Upper lobe of right lung (tissue), 1 donor: ENCODE measurements at places on chromosomes 1 and 21.

GRCh38 chr1:44821240-44821715 lies 13.0 kb downstream of the BTBD19 start:
- H3K4me1 ChIP-seq, result peaks cover 10% of the 10 kb centered on the region
- peak overlapping the region; percentile 100 for H3K27ac ChIP-seq
- DNase-seq, result no peak
- no peak overlapping the region for H3K4me3 ChIP-seq
- no peaks in the 10 kb centered on the region for H3K36me3 ChIP-seq
- no peaks in the 10 kb centered on the region for H3K27me3 ChIP-seq

DNA sequence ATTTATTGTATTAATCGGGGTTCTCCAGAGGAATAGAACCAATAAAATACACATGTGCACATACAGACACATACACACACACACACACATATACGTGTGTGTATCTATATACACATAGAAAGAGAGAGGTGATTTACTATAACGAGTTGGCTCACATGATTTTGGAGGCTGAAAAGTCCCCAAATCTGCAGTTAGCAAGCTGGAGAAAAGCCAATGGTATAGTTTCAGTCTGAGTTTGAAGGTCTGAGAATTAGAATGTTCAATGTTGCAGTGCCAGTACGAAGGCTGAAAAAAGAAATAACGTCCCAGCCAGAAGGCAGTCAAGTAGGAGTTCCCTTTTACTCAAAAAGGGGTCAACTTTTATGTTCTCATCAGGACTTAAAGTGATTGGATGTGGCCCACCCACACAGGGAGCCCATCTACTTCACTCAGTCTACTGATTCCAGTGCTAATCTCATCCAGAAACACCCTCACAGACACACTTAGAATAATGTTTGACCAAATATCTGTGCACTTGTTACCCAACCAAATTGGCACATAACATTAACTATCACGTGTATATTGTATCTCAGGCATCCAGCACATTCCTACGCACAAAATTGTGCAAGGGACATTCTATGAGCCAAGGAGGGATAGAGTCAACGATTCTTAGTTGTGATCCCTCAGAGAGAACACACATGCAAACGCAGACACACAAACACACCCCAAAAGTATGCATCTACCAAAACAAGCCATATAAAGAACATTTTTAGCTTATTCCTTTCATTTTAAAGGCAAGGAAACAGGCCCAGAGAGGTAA lies 195.5 kb upstream of the DUSP10 start:
- no peaks in the 10 kb centered on the region for H3K36me3 ChIP-seq
- DNase-seq, result no peak
- H3K27me3 ChIP-seq, result no peaks in the 10 kb centered on the region
- no peaks in the 10 kb centered on the region for H3K4me1 ChIP-seq

DNA sequence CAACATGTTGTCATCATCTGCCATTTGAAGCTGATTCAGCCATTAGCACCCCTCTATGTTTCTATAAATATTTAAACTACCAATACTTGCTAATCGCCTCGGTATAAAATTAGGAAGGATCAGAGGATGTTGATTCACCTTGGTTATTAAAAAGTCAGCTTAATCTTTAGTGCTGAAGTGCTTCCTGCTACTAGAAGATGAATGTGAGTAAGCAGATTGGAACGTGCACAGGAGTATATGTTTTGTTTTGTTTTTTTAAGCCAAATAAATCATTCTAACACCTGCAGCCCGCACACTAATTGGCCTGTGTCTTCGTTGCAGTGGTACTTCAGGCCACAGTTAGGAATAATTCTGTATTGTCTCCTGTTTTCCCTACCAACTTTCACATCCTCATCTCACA lies 485.7 kb downstream of the AJAP1 start:
- no peak overlapping the region for H3K4me3 ChIP-seq
- no peak for DNase-seq
- H3K36me3 ChIP-seq, result no peaks in the 10 kb centered on the region
- H3K27me3 ChIP-seq, result no peaks in the 10 kb centered on the region
- no peaks in the 10 kb centered on the region for H3K4me1 ChIP-seq

- no peaks in the 10 kb centered on the region for H3K27me3 ChIP-seq
- H3K4me3 ChIP-seq, result no peak overlapping the region
- H3K27ac ChIP-seq, result no peak overlapping the region
- DNase-seq, result no peak
These were observed 188.9 kb downstream of the NRIP1 start for GRCh38 chr21:14875704-14876523.

DNA sequence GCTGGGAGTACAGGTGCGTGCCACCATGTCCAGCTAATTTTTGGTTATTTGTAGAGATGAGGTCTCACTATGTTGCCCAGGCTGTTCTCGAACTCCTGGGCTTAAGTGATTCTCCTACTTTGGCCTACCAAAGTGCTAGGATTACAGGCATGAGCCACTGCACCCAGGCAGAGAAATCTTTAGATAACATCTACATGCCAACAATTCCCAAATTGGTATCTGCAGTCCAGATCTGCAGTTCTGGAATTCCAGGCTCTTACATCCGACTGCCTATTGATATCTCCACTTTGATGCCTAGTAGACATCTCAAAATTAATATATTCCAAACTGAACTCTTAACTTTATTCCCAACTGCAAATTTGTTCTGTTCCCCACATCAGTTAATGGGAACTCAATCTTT lies 23.3 kb downstream of the INAVA start:
- DNase-seq, result no peak
- H3K36me3 ChIP-seq, result no peaks in the 10 kb centered on the region
- no peak overlapping the region for H3K27ac ChIP-seq

DNA sequence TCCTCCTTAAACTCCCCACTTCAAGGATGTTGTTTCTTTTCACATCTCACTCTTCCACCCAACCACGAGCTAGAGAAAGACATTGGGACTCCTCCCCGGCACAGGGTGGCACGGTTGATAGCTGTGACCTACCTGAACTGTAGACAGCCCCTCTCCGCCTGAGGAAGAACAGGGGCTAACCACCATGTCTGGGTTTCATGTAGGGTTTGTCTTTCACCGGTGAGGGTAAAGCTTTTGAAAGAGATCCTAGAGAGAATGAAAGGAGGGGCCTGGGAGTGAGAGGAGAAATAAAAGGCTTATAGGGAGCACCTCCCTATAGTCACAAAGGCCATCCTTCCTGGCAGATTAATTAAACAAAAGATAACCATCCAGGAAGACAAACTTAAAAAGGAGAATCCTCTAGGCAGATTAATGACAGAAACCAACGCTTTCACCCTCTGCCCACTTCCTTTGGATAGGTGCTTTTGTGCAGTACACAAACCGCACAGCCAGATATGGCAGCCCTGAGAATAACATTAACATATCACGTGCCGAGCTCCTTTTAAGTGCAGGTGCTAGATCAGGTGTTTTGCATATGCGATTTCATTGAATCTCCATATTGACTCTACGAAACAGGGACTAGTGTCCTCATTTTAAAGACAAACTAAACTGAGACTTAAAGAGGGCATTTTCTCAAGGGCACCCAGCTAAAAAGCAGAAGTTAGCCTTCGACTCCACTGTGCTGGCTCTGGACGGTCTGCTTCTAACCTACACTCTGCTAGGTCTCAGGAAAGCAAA lies 178.1 kb upstream of the RUNX1 start:
- H3K4me1 ChIP-seq, result peaks cover 8% of the 10 kb centered on the region
- no peak for DNase-seq
- H3K36me3 ChIP-seq, result no peaks in the 10 kb centered on the region
- H3K27ac ChIP-seq, result no peak overlapping the region
- no peak overlapping the region for H3K4me3 ChIP-seq

GRCh38 chr21:36654324-36654723 lies 44.6 kb upstream of the SIM2 start:
- H3K4me1 ChIP-seq, result no peaks in the 10 kb centered on the region
- H3K27ac ChIP-seq, result no peak overlapping the region

DNA sequence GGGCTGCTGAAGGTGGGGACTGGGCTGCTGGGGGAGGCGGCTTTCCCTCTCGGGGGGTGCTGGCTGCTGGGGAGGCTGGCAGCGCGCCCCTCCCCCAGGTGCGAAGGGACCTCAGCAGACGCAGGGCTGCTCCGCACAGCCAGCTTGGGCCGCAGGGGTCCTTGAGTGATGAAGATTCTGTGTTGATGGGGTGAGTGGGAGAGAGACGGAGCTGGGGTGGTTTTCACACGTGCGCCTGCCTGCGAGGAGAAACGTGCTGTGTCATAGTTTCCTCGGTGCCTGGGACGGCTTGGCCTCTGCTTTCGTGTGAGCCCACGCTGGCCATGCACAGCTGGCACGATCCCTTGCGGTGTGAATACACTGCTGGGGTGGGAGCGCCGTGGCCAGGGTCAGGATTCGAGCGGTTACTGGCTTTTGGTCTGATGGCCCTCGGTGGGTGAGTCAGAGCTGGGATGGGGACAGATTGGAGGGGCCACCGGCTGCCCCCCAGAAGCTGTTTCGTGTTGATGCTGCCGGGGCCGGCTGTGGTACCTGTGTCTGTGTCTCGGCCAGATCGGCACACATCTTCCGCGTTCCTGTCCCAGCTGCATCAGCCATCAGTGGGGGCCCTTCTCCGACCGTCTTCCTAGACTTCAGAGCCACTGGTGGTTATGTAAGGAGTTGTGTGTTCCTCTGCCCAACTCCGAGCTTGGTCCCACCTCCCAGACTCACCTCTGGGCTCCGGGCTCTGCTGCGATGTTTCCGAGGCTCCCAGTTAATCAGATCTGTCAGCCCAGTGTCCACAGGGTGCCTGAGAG lies 24.9 kb downstream of the PRKCZ start:
- H3K27ac ChIP-seq, result no peak overlapping the region
- H3K27me3 ChIP-seq, result no peaks in the 10 kb centered on the region
- no peak for DNase-seq
- no peaks in the 10 kb centered on the region for H3K4me1 ChIP-seq
- no peak overlapping the region for H3K4me3 ChIP-seq

DNA sequence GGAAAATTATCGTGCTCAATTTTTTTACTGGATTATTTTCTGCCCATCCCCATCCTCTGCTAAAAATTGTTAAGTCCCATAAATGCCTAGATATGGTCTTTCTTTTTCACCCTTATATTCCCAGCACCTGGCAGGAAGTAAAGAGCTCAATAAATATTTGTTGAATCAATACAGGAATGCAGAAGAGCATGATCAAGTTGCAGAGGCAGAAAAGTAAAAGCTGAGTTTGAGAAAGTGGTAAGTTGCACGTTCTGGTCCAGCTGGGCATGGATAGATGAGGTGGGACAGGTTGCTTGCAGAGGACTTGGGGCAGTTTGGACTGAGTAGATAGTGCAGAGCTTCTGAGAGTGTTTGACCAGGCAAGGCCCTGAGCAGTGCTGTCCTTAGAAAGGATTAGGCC lies 40.1 kb downstream of the ZNF281 start:
- DNase-seq, result no peak
- H3K27ac ChIP-seq, result no peak overlapping the region
- peaks cover 5% of the 10 kb centered on the region for H3K4me1 ChIP-seq
- H3K4me3 ChIP-seq, result no peak overlapping the region
- no peaks in the 10 kb centered on the region for H3K36me3 ChIP-seq
- no peaks in the 10 kb centered on the region for H3K27me3 ChIP-seq

GRCh38 chr1:179798864-179799516 lies 55.9 kb downstream of the FAM163A start:
- no peak for DNase-seq
- no peak overlapping the region for H3K27ac ChIP-seq

GRCh38 chr1:94989911-94990473 lies 63.1 kb upstream of the CNN3 start:
- no peaks in the 10 kb centered on the region for H3K27me3 ChIP-seq
- DNase-seq, result no peak
- no peak overlapping the region for H3K4me3 ChIP-seq
- peaks cover 5% of the 10 kb centered on the region for H3K4me1 ChIP-seq
- H3K27ac ChIP-seq, result no peak overlapping the region
- H3K36me3 ChIP-seq, result no peaks in the 10 kb centered on the region

GRCh38 chr1:152170287-152170905 lies 11.4 kb upstream of the RPTN start:
- no peak overlapping the region for H3K4me3 ChIP-seq
- no peaks in the 10 kb centered on the region for H3K36me3 ChIP-seq
- peaks cover 11% of the 10 kb centered on the region for H3K4me1 ChIP-seq
- DNase-seq, result no peak
- H3K27ac ChIP-seq, result no peak overlapping the region
- no peaks in the 10 kb centered on the region for H3K27me3 ChIP-seq

GRCh38 chr1:100147875-100148274 lies 14.9 kb downstream of the TRMT13 start:
- no peak overlapping the region for H3K27ac ChIP-seq
- no peak for DNase-seq
- no peaks in the 10 kb centered on the region for H3K4me1 ChIP-seq
- H3K4me3 ChIP-seq, result no peak overlapping the region

DNA sequence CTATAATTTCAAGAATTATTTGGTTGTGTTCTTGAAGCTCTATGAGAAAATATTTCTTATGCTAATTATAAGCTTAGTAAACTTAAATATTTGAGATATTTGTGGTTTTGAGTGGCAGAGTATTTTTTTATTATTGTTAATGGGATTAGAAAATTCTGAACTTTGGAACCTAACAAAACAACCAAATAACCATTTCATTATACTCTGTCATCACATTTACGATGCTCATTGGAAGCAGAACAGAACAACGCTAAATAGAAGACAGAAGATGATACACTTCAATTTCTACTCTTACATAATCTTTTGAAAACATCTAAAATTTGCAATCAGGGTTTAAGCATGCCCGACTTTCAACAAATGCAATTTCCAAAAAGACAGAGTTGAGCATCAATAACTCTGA lies 270.2 kb downstream of the PTPRC start:
- H3K4me1 ChIP-seq, result peaks cover 8% of the 10 kb centered on the region
- no peaks in the 10 kb centered on the region for H3K27me3 ChIP-seq
- no peaks in the 10 kb centered on the region for H3K36me3 ChIP-seq
- H3K27ac ChIP-seq, result no peak overlapping the region
- H3K4me3 ChIP-seq, result no peak overlapping the region

- peak overlapping the region; percentile 37 for H3K27ac ChIP-seq
- H3K4me3 ChIP-seq, result no peak overlapping the region
- peaks cover 14% of the 10 kb centered on the region for H3K4me1 ChIP-seq
These were observed 14.6 kb downstream of the CEP350 start for GRCh38 chr1:179968994-179969919.

GRCh38 chr1:46940307-46940706 lies 969 bp downstream of the CYP4A11 start:
- no peak for DNase-seq
- no peaks in the 10 kb centered on the region for H3K36me3 ChIP-seq
- no peaks in the 10 kb centered on the region for H3K27me3 ChIP-seq
- H3K4me1 ChIP-seq, result no peaks in the 10 kb centered on the region
- H3K27ac ChIP-seq, result no peak overlapping the region

DNA sequence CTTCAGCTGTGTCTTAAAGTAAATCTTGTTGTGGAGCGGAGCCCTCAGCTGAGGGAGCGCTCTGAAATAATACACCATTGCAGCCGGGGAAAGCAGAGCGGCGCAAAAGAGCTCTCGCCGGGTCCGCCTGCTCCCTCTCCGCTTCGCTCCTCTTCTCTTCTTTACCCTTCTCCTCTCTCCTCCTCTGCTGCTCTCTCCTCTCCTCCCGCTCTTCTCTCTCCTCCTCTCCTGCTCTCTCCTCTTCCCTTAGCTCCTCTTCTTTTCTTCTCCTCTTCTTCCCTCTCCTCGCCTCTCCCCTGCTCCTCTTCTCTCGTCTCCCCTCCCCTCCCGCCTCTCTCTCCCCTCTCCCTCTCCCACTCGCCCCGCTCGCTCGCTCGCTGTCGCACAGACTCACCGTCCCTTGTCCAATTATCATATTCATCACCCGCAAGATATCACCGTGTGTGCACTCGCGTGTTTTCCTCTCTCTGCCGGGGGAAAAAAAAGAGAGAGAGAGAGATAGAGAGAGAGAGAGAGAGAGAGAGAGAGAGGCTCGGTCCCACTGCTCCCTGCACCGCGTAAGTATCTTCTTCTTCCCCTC lies at the start of gene PROX1:
Gene PROX1 (plus strand): TSS at position 47 of the 580 bp plus-strand sequence. CDS start 8,563 bp downstream, outside the sequence.
- peaks cover 74% of the 10 kb centered on the region for H3K27me3 ChIP-seq
- no peak for DNase-seq
- no peak within 1 kb of the TSS for H3K27ac ChIP-seq
- H3K36me3 ChIP-seq, result no peaks in the 10 kb centered on the region
